Activated T-helper 1 cell treated with anti-CD3 and anti-CD28 coated beads, Interleukin-2, amount 50 U/mL, for 16 hours (primary cell): ENCODE measurements at places on chromosomes 6 and 20.

- DNase-seq, result no peak
These were observed 81.4 kb downstream of the SOBP start for GRCh38 chr6:107571354-107571753.

DNA sequence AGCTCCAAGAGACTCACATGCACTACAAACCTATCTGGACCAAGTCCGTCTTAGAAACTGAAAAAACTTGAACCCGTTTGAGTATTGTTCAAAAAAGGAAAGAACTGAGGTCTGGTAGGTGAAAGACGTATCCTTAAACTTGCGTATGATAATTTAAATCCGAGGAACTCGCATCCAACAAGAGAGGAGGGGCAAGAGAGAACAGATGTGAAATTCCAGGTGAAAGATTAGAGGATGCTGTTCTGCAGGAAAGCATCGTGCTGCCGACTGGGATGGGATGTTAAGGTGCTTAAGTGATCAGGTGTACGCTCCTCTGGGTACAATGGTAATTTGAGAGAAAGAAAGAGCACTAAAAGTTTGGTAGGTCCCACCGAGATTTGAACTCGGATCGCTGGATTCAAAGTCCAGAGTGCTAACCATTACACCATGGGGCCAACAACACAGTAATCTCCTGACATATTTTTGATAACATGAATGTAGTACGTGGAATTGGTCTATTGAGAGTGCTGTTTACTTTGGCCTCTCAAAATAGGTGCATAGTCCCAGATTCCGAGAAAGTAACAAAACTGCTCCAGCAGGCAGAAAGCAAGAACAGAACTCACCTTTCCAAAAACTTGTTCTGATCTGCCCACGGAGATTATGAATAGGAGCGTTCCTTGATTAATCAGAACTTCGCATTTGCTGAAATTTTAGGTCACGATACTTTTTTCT, 53.5 kb upstream of the BTN3A2 start:
- DNase-seq, result no peak

GRCh38 chr6:75419980-75420379, 73.6 kb downstream of the FILIP1 start:
- DNase-seq, result no peak

- DNase-seq, result no peak
These were observed 54.0 kb downstream of the TRAF3IP2 start for GRCh38 chr6:111551521-111552231.

DNA sequence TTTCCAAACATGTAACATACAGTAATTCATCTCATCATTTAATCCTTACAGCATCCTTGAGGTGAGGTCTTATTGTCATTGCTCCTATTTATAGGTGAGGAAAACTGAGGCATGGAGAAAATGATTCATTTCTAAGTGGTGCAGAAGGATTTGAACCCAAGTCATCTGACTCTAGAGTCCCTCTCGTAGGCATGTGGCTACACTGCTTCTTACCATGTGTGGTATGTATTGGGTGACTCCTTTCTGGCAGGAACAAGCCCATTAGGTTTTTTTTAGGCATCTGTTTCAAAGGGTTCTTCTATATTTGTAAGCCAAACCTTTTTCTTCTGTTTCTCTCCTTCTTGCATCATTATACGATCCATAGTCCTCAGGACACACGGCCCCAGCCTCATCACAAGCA, 94.8 kb downstream of the PPP1R14C start:
- DNase-seq, result no peak

- no peak for DNase-seq
These were observed 2.0 kb downstream of the MMP9 start for GRCh38 chr20:46010491-46011391.

- no peak for DNase-seq
These were observed 47.1 kb upstream of the ENTPD6 start for GRCh38 chr20:25148181-25148981.

GRCh38 chr20:53679597-53680309, 86.1 kb upstream of the ZNF217 start:
- DNase-seq, result no peak

GRCh38 chr6:64803470-64804166, 903.4 kb downstream of the EYS start:
- DNase-seq, result no peak

DNA sequence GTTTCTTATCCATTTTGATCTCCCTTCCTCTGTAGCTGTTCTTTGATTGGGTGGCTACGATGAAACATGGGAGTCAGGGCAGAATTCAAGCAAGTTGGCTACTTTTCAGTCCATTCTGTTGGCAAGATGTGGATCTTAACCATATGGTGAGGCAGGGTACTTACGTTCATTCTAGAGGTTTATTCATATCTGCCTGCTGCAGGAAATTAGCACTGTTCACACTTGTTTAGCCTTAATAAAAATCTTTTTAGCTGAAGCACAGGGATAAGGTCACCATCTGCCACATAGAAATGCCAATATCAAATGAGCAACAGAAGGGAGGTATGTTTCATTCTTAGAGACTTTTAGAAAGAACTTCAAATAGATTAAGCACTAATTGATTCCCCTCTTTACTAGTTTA, 83.9 kb downstream of the GRIK2 start:
- no peak for DNase-seq
